ENCODE measurements at places on chromosomes 13 and 19.

DNA sequence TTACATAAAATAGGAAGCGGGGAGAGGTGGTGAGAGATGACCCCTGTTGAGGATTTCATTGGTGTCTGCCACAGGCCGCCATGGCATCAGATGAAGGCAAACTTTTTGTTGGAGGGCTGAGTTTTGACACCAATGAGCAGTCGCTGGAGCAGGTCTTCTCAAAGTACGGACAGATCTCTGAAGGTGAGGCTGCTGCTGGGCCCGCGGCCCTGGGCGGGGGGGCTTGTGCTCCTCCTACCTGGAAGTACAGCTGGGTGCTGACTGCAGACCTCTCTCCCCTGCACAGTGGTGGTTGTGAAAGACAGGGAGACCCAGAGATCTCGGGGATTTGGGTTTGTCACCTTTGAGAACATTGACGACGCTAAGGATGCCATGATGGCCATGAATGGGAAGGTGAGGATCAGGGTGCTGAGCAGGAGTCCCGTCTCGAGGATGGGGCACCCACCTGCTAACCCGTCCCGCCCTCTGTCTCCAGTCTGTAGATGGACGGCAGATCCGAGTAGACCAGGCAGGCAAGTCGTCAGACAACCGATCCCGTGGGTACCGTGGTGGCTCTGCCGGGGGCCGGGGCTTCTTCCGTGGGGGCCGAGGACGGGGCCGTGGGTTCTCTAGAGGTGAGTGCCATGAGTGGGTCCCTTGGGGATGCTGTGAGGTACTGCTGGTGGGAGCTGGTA lies 1.9 kb downstream of the CIRBP start:
- no peak for DNase-seq

DNA sequence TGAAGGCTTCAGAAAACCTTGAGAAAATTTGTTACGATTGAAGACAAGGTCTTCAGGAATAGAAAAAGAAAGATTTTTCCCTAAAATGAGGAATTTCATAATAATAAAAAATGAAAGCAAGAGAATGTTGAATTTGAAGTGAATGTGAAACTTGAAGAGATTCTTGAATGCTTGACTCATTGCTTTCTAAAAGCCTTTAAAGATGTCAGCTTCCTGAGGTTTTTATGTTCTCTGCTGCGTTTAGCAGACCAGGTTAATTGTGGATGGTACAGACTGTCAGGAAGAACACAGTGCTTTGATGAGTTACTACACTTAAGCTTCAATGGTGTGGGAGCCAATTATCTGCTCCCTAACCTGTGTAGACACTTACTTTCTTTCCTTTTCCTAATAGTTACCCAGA lies 96.3 kb upstream of the FNDC3A start:
- DNase-seq: no peak

GRCh38 chr13:30157616-30157993 lies 149.7 kb downstream of the KATNAL1 start:
- DNase-seq: no peak

DNA sequence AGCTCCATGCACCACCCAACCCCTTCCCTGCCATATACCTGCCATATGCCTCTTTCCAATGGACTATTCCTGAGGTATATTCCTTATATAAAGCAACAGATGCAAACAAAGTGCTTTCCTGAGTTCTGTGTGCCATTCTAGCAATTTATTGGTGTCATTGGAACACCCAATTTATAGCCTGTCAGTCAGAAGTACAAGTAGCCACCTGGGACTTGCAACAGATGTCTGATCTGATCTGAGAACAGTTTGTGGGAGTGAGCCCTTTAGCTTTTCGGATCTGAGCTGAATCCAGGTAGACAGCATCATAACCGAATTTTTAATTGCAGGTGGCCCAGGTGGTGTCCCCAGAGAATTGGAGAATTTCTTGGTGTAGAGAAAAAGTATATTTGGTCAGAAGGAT lies 963 bp upstream of the FPR3 start:
- DNase-seq: no peak

- DNase-seq: no peak
Observed at GRCh38 chr13:99558570-99559180, 57.4 kb downstream of the TM9SF2 start.

GRCh38 chr13:99506634-99507033 lies 5.4 kb downstream of the TM9SF2 start:
- no peak for DNase-seq

Measured in kidney (tissue), 22 donors.